ENCODE measurements at places on chromosomes 2 and 18. TPM values are rescaled to one million over a fixed set of nuclear protein-coding genes. Genes with fewer than 3 reads are reported as not detected.

DNA sequence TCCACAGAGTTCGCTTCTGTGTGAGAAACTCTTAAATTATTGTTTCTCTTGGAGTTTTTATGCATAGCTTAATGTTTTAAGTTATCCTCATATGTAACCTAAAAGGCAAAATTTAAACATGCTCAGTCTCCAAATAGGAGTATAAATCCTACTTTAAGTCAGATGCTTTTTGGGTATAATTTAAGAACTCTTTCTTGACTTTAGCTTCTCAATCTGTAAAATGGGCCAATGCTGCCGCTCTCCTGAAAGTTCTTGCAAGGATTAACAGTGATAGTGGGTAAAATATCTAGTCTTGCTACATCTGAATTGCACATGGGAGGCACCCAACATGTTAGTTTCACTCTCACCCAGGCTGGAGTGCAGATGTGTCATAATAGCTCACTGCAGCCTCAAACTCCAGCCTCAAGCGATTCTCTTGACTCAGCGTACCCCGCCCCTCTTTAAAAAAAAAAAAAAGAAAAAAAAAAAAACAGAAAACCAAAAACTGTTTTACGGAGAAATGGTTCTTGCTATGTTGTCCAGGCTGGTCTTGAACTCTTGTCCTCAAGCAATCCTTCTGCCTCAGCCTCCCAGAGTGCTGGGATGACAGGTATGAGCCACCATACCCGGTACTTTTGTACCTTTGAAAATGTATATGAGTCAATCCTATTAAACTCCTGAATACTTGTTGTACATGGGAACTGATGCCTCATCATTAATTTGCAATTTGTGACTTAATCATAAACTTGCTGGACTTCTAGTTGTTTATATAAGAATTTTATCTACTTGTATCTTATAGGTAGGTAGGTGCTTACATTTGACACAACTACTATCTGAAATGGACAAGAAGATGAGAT is 1.8 kb downstream of the FBXO48 start:
- no peak for DNase-seq
- H3K27ac ChIP-seq: no peak overlapping the region
- H3K27me3 ChIP-seq: no peaks in the 10 kb centered on the region
- no peaks in the 10 kb centered on the region for H3K36me3 ChIP-seq
- peaks cover 4% of the 10 kb centered on the region for H3K4me1 ChIP-seq
- H3K4me3 ChIP-seq: no peak overlapping the region

- no peak overlapping the region for H3K27ac ChIP-seq
- DNase-seq: no peak
- peaks cover 6% of the 10 kb centered on the region for H3K27me3 ChIP-seq
Observed at GRCh38 chr2:218885981-218886947, 5.6 kb downstream of the WNT10A start.

DNA sequence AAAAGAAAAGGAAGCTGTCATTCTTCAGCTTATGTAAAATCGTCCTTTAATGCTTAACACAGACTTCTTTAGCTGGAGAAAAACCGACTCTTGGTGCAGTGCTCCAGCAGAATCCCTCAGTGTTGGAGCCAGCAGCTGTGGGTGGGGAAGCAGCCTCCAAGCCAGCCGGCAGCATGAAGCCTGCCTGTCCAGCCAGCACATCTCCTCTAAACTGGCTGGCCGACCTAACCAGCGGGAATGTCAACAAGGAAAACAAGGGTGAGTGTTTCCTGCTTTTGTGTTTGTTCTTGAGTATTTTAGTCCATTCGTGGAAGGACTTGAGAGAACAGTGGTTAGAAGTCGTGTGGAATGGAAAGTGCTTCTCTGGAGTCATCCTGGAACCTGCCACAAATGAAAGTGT is 38.9 kb downstream of the KDM3A start:
- no peaks in the 10 kb centered on the region for H3K4me1 ChIP-seq
- H3K36me3 ChIP-seq: peaks cover 35% of the 10 kb centered on the region
- no peak overlapping the region for H3K27ac ChIP-seq

DNA sequence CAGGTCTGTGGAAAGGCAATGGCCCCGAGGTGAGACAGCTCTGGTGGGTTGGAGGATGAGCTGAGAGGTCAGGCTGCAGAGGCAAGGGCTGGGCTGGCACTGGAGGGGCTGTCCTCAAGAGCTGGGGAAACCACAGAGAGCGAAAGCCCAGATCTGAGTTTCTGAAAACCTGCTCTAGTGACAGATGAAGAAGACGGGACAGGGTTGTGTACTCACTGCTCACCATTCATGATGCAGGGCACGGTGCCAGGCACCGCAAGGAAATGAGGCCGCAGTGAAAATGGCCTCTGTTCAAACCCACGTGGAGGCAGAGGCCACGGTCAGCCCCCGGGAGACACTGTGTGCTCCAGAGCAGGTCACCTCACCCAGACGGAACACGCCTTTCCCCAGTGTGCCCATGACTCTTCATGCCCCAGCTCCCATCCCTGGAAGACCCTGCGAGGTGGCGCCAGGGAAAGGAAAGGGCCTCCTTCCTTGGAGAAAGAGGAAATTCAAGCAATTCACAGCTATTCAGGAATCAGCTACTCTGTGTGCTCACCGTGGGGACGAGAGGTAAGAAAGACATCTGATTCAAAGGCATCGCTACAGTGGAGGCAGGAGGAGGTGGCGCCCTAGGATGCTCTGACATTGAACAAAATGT is 24.3 kb upstream of the ID2 start:
- DNase-seq: no peak
- H3K27me3 ChIP-seq: no peaks in the 10 kb centered on the region
- no peaks in the 10 kb centered on the region for H3K4me1 ChIP-seq
- H3K27ac ChIP-seq: no peak overlapping the region
- H3K4me3 ChIP-seq: no peak overlapping the region
- no peaks in the 10 kb centered on the region for H3K36me3 ChIP-seq

Gene KCNIP3
- polyA plus RNA-seq: 1.7 TPM

Gene GPR35
- 367 TPM for polyA plus RNA-seq

Gene RUFY4
- not detected for polyA plus RNA-seq

Gene SIX3
- not detected for polyA plus RNA-seq

Measured in small intestine (tissue), 16 donors.